Activated CD8-positive, alpha-beta T cell treated with anti-CD3 and anti-CD28 coated beads for 36 hours (primary cell): ENCODE measurements at places on chromosomes 6 and 20.

- no peak for DNase-seq
These were observed 14.2 kb downstream of the OR2A4 start for GRCh38 chr6:131687022-131687421.

GRCh38 chr6:39811835-39812345 is 19.7 kb downstream of the DAAM2 start:
- no peak for DNase-seq

GRCh38 chr6:20722455-20722854 is 188.2 kb downstream of the CDKAL1 start:
- DNase-seq, result no peak

- DNase-seq, result no peak
These were observed 16.6 kb upstream of the CALHM6 start for GRCh38 chr6:116444575-116444974.

- DNase-seq, result no peak
These were observed 544 bp upstream of the NRM start for GRCh38 chr6:30691208-30691847.

- DNase-seq, result no peak
These were observed 650.6 kb downstream of the CBLN4 start for GRCh38 chr20:55354720-55355119.

- DNase-seq, result no peak
These were observed 117.9 kb downstream of the CDH4 start for GRCh38 chr20:61369731-61370520.

- no peak for DNase-seq
These were observed 43.9 kb downstream of the PIGU start for GRCh38 chr20:34632870-34633452.

GRCh38 chr20:1431158-1431557 is 35.5 kb downstream of the NSFL1C start:
- DNase-seq, result no peak

- no peak for DNase-seq
These were observed 18.6 kb downstream of the ARID1B start for GRCh38 chr6:156795825-156796224.

DNA sequence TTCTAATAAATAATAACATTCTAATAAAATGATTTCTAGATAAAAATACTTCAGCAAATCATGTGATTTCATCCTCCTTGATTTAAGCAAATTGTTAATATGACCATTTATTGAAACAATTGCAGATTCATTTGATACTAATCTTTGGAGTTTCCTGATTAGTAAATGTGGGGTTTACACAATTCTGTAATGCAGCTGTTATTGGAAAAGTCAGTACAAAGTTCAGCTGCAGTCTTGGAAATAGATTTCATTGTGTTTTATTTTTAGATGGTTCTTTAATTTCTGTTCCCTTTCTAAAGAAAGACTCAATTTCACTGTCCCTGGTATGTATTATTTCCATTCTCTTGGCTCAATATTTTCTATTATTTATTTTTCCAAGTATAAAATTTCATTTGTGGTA is 342.0 kb downstream of the TBC1D32 start:
- no peak for DNase-seq

GRCh38 chr20:54107600-54108325 is 37.4 kb upstream of the BCAS1 start:
- DNase-seq, result no peak

- peak; percentile 83 for DNase-seq
These were observed 4.1 kb upstream of the BNIP5 start for GRCh38 chr6:36340618-36341454.

DNA sequence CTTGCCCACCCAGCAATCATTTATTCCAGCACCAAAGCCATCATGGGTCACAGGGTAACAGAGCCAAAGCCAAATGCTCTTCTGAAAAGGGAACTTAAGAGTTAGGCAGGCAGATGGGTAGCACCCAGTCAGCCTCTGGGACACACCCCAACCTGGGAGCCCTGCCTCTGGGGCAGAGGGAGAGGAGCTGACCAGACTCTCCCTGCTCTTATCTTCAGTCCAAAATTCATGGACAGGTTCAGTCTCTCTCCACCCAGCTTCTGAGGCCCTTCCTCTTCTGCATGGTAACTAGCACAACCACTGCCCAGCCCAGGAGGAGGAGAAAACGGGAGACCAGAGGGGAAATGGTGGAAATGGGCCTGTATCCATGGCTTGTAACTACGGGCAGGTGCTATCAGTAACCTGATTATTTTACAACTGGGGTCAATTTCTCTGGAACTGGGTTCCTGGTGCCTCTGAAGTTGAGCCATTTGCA is 105.4 kb downstream of the NOL4L start:
- DNase-seq, result no peak

DNA sequence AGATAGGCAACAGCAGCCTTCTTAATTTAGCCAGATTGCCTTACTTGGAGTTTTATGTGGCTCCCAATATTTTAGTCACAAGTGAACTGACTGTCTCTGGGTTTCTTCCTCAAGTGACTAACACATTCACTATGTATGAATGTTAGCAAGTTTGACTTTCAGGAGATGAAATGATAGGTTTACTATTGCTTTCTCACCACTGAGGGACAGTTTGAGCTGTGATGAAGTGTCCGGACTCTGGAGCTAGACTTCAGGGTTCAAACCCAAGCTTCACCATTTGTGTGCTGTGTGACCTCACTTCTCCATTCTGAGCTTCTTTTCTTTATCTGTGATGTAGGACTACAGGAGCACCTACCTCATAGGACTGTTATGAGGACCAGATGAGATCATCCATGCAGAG is 8.2 kb downstream of the DHX35 start:
- DNase-seq, result no peak

DNA sequence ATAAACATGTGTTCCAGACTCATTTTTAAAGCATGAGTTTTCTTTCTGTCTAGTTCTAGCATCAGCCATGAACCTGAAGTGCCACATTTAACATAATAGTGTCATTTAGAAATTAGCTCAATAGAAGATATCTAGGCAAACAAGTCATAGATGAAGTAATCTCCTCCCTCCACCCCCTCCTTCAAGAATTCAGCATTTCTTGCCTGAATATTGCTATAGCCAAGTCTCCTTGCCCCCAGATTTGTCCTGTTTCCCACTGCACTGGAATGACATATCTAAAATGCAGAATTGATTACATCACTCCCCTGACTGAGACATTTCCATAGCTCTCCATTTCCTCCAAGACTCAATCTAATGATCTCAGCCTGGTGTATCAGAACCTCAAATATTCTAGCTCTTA is 134.9 kb upstream of the BACH2 start:
- no peak for DNase-seq
